ENCODE measurements at places on chromosomes 3 and 15.

- peak; percentile 65 for DNase-seq
These were observed 72.5 kb downstream of the OPA1 start for GRCh38 chr3:193665370-193665989.

- no peak for DNase-seq
These were observed 11.3 kb downstream of the DUSP7 start for GRCh38 chr3:52044869-52045619.

- DNase-seq = no peak
These were observed 417.4 kb upstream of the MDFIC2 start for GRCh38 chr3:70729845-70730244.

DNA sequence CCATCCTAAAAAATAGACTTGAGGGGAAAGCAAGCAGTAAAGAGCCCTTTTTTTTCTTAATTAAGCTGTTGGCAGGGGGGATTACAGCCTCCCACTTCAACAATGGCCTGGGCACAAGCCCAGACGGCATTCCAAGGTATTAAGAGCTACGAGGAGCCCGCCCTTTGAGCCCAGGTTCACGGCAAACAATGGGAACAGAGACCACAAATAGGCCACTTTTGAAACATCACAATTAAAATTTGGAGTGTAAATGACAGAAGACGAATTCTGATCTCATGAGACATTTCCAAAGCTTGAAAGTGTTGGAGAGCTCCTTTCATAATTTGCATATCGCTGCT lies 8.9 kb downstream of the CHSY1 start:
- DNase-seq = peak; percentile 47

DNA sequence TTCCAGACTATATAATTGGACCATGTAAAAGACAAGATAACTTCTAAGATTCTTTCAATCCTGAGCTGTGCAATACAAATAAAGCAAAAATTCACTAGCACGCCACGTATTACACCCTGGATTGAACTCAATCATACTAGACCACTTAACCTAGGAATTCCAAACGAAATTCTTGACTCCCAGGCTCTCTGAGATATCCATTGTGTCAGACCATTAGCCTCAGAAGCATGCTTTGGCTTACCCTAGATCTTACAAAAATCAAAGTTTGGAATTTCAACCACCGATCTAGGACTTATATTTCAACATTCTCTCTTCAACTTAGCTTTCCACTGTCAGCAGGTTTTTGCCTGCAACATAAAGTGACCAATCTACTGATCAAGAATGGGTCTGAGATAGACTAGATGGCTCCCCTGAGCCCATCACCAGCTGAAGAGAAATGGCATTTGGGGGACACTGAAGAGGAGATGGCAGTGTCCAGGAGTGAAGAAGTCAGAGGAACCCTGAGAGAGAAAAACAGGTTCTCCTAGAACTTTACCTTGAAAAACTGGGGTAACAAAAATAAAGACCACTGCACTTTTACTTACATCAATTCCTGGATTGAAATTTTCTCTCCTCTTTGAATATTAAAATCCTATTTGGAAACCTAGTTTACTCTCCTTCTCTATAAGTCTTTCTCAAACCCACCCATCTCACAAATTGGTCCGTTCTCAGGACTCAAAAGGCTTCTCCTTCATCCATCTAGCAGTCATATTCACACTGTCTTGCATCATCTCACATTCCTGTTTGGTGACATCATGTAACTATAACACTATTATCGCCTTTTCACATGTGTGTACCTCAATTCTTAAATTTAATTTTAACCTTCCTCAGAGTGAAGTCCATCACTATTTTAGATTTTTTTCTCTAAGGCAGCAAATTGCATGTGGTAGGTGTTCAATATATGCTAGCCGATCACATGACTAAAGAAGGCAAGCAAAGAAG lies 18.5 kb downstream of the CPNE4 start:
- no peak for DNase-seq

DNA sequence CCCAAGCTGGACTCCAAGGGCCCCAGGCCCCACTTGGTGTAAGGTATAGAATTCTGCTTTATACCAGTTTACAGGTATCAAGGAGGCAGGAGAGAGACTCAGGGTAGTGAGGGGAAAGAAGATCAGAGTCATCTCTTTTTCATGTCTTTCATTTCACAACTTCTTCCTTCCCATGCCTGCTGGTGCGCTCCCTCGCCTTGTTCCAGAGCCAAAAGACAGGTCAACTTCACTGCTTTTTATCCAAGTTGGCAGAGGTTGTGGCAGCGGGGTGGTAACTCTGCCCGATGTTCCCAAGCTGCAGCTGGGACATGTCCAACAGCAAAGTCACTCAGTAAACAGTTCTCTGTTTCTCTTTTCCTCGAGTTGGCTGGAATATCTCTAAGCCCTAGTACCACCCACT lies 86.3 kb upstream of the TCF12 start:
- DNase-seq = no peak

GRCh38 chr15:91530956-91531582 lies 322.4 kb upstream of the SLCO3A1 start:
- no peak for DNase-seq

DNA sequence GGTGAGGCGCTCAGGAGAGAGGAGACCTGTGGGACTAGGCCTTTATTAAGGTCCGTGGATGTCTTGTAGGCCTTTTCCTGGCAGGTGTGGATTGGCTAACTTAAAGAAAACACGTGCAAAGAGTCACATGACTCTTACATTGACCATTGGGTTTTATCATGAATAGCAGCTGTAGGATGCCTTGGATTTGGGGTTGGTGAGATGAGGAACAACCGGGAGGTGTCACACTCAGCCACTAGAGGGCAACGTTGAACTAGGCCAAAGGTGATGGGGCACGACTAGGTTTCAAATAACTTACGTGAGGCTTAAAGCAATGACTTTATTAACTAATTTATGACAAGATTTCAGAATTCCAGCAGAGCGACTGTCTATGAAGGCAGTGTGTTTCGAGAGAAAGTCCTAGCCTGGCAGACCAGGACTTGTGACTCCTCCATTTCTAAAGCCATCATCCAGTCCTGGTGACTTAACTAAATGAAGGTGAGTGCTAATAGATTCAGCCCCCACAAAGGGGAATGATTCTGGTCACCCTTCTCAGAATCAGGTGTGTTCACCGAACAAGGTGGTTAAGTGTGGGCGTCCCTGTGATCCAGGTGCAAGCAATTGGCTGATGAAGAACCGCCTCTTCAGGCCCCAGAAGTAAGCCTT lies 345.6 kb downstream of the MCTP2 start:
- peak; percentile 11 for DNase-seq

DNA sequence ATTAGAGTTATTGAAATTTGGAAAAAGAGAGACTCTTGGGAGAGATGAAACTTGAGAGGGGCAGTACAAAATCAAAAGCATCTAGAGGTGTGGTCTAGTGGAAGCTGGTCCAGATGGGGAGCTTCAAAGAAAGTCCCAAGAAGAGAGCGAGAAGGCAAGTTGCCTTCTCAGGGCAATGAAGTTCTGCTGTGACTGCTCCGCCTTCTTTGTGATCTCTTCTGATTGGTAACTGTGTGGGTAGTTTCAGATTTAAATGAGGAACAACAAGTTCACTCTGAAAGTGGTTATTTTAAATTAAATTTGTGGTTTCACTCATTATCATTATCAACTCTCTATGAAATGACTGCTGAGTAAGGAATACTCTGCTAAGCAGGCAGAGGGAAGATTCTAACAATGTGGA lies 233.3 kb downstream of the NLGN1 start:
- DNase-seq = no peak

GRCh38 chr15:91589360-91589759 lies 264.1 kb upstream of the SLCO3A1 start:
- no peak for DNase-seq

DNA sequence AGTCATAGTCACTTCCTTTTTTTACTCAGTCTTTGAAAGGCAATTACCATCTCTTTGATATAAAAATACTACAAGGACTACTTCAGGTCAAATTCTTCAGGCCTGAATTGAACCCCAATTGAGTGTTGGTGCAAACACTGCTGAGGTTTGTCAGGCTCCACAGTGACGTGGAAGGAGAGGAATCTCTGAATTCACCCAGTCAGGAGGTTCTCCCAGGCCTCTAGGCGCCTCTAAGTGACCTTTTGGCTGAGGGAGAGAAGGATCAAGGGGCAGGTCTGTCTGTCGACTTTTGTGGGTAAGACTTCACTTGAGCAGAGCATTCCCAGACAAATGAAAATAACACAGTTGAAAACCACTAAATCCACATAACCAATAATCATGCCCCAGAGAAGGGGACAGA lies 227.6 kb upstream of the CHRNA7 start:
- no peak for DNase-seq

DNA sequence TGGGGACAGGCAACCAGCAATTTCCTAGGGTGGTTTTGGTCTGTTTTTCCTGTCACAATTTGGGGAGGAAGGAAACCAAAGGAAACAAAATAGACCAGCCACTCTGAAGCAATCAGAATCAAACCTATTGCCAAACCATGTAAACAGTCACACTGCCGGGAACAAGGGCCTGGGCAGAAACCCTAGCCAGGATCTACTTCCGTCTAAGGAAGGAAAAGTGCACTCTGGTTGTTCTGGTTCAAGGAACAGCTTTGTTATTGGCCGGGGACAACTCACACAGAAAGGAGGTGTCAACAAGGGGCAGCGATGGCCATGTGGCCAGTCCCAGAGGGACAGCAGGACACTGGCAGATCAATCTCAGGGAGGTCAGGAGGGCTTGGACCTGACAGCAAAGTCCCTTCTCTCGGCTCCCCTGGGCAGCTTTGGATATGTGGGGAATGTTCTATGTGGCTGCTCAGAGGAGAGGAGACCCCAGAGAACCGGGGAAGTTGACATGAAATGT lies 17.5 kb upstream of the RAD18 start:
- DNase-seq = no peak

- no peak for DNase-seq
These were observed 42.2 kb downstream of the MRAS start for GRCh38 chr3:138390582-138390932.

- DNase-seq = peak; percentile 88
These were observed 40.7 kb downstream of the MYRIP start for GRCh38 chr3:39849992-39850715.

- DNase-seq = no peak
These were observed 9.1 kb downstream of the EOMES start for GRCh38 chr3:27713078-27713423.

GRCh38 chr3:190013943-190014924 lies 106.5 kb downstream of the P3H2 start:
- DNase-seq = no peak

DNA sequence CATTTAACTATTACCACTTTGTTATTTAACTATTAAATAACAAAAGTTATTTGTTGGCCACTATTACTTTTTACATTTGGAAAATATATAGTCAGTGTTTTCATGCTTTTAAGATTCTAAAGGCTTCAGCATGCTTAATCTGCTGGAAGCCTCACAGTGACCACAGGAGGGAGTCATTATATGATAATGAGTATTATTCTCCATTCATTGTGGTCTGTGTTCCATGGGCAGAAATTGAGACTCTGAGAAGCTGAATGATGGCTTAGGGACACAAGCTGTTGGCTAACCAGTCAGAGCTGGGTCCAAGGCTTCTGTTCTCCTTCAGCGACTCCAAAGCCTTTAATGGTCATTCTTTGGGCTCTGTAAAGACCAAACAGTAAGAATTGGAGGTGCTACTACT lies 64.7 kb downstream of the BFSP2 start:
- peak; percentile 5 for DNase-seq

DNA sequence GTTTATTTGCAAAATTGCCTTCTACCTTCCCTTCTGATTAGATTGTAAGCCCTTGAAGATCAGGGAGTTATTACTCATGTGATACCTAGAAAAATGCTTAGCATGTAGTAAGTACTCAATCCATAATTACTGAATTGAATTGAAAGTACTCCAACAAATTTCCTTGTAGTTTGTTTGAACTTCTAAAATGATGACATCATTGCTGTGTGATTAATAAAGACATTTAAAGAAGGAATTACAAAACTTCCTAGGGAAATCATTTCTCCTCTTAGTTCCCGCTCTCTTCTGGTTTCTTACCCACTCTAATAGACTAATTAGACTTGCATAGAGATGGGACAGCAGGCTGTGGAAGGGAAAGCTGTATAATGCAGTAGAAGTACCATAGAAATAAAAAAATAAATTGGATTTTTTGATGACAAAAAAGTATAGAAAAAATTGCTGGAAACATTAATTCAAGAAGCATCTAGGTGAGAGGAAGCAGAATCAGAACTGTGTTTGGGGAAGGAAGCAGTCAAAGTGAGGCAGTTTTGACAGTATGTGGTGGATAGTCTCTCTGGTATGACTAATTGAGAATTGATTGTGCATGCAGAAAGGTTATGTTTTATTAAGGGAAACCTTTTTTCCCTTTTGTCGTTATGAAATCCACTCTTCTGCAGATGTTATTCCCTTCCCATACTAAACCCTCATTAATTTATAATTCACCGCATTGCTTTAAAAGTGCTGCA lies 93.0 kb downstream of the ALCAM start:
- DNase-seq = no peak

DNA sequence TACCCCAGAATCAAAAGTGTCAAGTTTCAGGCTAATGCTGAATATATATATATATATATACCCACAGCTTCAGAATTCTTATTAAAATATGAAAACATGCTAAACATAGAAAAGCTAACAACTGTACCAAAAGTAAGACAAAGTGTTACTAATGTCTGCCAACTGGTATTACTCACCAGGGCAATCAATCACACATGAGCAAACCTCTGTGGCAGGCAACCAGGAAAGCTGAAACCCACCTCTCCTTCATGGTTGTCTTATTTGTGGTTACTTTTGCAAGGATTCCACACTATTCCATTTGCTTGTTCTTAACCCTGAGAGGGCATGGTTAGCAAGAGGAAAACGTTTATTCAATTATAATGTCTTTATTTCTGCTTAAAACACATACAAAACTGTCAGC lies 512.3 kb upstream of the MDFIC2 start:
- DNase-seq = no peak

- DNase-seq = no peak
These were observed 28.3 kb downstream of the CERS3 start for GRCh38 chr15:100500226-100500990.

DNA sequence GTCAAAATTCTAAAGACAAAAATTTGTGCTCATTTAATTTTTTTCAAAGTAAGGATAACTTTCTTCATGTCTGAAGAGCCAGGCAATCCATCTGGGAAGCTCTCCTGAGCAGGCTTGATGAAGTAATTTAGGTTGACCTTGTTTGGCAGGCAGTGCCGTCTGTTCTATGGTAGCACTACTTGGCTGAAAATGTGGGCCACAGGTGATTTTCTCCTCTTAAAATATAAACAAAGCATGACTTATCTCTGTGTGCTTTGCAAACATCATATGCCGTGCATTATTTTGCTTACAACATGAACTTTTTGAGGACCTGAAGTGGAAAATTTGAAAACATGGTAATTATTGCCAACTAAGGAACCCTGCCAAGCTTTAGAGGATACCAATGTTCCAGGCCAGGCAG lies 143.2 kb downstream of the RAP2B start:
- peak; percentile 73 for DNase-seq

Data from NCI-H1105 treated with DMSO at 0.1 percent for 48 hours (cell line).